ENCODE measurements at places on chromosomes 12 and 14.

DNA sequence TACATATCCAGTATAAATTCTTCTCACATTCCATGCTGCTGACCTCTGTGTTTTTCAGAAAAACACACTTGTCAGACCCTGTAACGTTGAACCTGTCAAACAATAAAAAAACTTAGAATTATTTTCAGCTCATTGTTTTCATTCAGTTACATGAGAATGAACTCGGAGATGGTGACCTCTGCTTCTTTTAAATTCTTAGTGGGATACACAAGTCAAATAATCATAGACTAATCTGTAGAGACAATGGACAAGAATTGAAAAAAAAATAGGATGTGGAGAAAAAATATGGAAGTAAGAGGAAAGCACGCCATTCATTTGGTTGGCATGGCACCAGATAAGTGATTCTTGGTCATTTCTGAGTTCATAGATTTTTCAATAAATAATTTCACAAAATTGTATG lies 7.2 kb downstream of the CD69 start:
- DNase-seq, result no peak

DNA sequence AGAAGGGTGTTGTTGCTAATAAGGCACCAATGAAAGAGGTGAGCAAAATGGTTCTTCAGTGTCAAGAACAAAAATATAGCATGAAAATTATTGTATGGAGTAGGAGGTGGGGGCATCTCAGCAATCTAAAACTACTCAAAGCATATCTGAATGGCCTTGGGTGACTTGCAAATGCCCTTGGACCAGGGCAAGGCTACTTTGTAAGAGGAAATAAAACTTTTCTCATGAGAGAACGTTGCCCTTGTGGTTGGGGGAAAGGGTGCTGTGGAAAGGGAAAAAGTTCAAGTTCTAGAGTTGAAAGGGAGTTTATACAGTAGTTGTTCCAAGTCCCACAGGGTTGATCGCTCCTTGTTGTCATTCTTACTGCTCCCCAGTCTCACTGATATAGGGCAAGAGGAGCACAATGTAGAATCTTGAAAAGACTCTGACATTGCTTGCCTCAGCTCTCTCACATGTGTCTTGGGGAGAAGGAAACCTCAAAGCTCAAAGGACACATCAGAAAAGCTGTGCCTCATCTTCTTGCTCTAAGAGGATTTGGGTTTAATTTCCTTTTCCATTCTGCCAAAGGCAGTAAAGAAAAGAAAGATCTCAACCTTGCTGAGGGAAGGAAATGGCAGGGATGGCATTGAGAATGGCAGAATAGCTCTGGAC lies 270.5 kb downstream of the DUSP6 start:
- DNase-seq, result no peak

GRCh38 chr14:61609884-61610283 lies 85.4 kb upstream of the HIF1A start:
- DNase-seq, result no peak

- DNase-seq, result no peak
Measured at GRCh38 chr14:68104518-68104917, 284.9 kb downstream of the RAD51B start.

DNA sequence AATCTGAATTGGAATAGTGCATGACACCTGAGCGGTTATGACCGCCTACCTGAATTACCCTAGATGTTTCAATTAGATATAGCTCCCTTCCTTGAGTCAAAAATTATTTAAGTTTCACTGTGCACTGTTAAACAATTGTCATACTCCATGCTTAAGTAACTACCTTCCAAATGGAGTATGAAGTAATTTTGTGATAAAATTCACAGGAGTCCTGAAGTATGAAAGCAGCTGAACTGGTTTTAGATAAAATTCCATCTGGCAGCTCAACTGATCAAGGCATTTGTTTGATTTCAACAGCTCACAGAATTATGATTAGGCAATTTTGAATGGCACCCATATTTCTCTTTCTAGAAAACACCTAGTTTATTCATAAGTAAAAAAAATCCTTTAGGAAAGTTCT lies 19.5 kb downstream of the PRICKLE1 start:
- no peak for DNase-seq

Measured in activated CD4-positive, alpha-beta T cell treated with anti-CD3 and anti-CD28 coated beads, Interleukin-2, amount 50 U/mL, for 4 hours (primary cell).